Stimulated activated CD8-positive, alpha-beta memory T cell treated with anti-CD3 and anti-CD28 coated beads, Interleukin-4, amount 100 ng/mL, for 1 hour (primary cell): ENCODE measurements at places on chromosomes 13 and 19.
A peak's percentile ranks its signal among the peaks of the same experiment; 100 is the strongest.

DNA sequence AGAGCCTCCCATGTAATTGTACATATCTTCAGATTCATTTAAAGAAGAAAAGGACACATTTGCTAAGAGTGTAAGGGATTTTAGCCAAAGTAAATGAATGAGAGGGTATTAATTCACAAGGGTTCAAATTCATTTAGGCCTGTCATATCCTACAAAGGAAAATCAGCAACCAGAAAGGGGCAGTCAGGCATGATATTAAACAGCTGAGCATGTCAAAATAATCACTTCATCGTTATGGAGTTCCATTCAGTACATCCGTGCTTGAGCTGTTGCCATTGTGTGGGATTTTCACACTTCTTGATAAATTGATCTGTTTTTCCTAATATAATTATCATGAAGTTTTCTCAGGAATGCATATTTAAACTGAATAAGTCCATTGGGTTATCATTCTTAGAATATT lies 567.1 kb downstream of the GPC5 start:
- DNase-seq: no peak

DNA sequence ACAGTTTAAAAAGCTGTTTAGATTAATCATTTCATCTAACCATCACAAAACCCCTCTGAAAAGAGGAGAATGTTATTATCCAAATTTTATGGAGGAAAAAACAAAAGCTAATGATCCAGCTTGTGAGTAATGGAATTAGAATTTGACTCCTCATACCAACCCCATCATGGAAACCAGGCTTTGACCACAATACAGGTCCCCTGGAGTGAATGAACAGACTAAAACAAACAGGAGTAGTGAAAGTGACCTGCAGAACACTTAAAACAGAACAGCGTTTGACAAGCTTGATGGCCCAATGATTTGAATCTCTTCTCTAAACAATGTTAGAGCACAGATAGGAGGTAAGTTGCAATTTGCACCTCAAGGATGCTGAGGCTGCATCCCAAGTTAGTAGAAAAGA lies 230.0 kb downstream of the DCT start:
- no peak for DNase-seq

- no peak for DNase-seq
These were observed 120.6 kb downstream of the COL4A1 start for GRCh38 chr13:110186231-110186855.

GRCh38 chr19:46487802-46488445 lies 7.7 kb downstream of the PNMA8B start:
- peak; percentile 50 for DNase-seq

DNA sequence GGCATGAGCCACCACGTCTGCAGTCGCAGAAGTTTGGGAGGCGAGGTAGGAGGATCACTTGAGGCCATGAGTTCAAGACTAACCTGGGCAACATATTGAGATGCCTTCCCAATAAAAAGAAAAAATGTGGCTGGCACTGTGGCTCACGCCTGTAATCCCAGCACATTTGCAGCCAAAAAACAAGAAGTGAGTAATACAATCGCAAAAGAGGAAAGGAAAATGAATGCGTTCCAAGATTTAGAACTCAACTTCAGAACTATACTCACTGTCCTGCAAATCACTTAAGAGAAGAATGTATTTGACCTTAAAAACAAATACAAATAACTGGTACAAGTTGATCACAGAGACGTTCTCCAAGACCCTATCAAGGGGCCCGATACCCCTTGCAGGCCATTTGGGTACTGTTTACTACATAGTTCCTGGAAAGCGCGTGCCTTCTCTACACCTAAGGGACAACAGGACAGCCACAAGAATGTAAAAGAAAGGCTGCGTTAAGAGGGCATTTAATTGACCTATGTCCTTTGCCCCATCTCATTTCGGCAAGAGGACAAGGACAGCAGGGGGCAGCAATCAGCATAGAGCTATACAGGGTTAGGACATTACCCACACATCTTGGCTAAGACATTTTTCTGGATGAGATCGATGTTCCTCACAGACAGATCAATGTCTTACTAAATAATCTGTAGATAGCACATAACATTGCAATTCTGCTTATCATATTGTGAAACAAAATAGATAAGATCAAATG lies 41.3 kb downstream of the FLT3 start:
- no peak for DNase-seq

DNA sequence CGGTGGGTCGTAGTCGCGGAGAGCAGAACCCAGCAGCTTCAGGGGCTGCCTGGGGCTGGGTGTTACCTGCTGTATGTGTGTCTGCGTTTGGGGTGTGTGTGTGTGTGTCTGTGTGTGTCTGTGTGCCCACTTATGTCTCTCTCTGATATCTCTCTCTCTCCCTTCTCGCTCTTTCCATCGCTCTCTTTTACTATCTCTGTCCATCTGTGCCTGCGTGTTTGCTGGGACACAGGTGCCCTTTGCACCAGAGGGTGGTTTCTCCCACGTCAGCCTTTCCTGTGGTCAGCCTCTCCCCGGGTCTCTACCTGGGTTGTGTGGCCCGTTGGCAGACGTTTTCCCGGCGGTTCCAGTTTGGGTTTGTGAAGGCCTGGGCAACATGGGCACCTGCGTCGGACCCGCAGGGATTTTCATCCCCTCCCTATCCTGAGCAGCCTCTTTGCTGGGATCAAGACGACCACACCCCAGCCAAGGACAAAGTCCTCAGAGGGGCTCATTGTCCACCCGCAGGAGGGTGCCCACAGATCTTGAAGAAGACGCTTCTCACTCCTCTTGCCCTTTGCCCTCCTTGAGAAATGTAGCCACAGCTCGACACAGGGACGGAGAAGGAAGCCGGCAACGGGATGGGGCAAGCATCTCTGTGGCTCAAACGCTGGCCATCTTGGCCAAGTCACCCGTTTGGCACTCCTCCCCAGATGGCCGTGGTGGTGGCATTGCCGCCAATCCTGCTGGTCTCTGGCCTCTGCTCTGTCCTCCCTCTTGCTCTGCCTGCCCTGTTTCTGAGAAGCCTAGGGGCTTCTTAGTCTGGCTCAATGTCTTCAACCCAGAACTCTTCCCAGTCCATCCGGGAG lies 43.3 kb downstream of the ZNF146 start:
- no peak for DNase-seq

DNA sequence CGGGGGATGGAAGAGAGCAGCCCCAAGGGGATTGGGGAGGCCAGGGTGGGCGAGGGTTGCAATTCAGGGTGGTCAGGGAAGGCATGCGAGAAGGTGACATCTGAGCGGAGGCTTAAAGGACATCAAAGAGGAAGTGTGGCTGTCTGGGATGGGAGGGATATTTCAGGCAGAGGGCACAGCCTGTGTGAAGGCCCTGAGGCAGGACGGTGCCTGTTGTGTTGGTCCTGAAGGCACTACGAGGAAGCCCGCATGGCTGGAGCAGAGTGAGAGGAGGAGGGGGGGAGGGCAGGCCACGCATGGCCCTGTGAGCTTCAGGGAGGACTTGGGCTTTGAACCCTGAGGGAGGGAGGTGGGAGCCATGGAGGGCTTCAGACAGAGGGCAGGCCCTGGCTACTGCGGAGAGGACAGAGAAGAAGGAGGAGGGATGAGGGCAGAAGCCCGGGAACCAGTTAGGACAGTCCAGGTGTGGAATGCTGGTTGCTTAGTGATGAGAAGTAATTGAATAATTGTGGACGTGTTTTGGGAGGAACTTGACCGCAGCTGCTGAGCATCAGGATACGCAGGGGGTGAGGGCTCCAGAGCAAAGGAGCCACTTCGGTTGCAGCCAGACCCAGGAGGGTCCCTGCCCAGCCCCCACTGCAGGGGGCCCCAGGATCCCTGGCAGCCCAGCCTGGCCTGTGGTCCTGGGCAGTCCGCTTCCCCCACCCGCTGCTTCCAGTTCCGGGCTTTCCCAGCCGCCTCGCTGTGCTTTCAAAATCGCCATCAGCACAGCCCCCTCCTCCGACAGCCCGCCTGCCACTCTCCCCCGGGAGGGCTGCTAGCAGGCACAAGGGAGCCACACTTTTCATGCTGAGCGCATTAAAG lies 6.2 kb downstream of the TLE6 start:
- DNase-seq: no peak
